GM04504 (cell line): ENCODE measurements at places on chromosomes 3 and 15.

- DNase-seq = no peak
Observed at GRCh38 chr3:138450181-138450580, 15.8 kb downstream of the ESYT3 start.

DNA sequence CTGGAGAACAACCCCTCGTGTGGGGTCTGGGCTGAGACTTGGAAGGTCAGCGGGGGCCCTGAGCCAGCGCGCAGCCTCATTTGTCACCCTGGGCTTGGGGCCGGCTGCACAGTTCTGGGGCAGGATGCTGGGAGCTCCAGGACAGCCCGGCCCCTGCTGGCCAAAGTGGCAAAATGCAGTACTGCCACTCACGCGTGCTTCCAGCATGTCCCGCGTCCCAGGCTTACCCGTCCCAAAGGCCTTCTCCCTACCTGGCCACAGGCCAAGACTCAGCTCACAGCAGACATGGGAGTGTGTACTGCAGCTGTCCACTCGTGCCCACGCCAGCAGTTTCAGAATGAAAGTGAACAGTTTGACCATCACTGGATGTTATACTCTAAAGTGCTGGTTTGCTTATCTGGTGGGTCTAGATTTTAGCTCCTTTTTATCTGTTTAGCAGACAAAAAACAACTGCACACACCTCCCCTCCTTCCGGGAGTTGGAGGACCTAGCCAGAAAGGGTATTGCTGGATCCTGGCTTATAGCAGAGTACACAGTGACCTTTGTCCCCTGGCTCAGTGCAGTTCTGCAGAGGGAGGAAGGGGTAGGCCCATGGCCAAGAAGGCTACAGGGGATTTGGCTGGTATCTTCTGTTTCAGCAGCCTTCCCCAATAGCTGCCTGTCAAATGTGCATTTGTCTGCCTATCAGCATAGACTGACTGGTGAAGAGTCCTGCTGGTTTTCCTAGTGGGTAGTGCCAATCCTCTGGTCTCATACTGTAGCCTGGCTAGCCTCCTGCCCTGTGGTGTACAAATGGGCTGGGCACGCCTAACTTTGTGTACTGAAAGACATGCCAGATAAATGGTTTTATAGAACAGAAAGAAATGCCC, 23.2 kb upstream of the IP6K2 start:
- DNase-seq = peak; percentile 56

- DNase-seq = no peak
Observed at GRCh38 chr3:41338276-41338675, 139.0 kb downstream of the CTNNB1 start.

GRCh38 chr15:38080651-38081275, 146.3 kb downstream of the TMCO5A start:
- DNase-seq = no peak

DNA sequence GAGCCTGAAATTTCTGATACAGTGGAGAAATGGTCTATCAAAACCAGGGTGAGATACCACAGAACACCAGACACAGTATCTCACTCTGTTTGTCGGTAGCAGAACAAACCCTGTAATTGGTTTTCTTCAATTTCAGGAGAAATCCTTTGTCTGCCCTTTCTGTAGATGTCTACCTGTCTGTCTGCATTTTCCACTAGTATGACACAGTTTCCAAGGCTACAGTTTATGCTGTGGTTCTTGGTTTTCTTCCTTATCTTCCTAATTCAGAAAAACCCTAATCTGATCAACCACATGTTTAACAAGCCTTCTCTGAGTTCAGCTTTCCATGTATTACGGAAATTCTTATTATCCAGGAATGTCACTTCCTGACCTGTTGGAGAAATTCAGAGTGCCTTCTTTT, 70.8 kb downstream of the SCN11A start:
- no peak for DNase-seq

DNA sequence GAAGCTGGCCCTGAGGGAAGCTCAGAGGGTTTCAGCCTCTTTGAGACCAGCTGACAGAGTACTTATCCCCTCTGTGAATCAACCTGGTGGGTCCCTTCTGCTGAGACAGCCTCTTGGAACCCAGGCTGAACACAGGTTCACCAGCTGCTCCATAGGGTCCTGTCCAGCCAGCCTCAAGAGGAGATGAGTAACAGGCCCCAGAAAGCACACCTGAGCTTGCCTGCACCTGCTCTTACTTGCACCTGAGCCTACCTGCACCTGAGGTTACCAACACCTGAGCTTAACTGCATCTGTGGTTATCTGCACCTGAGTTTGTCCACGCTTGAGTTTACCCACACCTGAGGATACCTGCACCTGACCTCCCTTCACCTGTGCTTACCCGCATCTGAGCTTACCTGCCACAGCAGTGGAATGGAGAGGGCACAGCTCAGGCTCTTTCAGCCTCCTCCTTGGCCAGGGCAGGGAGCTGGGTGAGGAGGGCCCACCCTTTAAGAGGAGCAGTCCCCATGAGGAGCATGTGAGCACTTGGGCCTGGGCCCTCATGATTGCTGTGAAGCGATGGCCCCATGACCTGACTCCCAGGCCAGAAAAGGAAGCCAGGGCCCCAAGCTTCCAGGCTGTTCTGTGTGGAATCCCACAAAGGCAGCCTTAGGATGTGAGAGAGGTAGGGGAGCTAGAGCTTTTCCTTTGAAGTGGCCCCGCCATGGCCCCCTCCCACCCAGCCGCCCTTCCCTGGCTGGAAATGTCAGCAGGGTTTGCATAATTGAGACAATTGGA, at the start of gene TRPM1:
TSS of gene TRPM1 (minus strand) at position 464 of the 777 bp plus-strand sequence. CDS start 20,370 bp downstream, outside the sequence.
- DNase-seq = no peak

DNA sequence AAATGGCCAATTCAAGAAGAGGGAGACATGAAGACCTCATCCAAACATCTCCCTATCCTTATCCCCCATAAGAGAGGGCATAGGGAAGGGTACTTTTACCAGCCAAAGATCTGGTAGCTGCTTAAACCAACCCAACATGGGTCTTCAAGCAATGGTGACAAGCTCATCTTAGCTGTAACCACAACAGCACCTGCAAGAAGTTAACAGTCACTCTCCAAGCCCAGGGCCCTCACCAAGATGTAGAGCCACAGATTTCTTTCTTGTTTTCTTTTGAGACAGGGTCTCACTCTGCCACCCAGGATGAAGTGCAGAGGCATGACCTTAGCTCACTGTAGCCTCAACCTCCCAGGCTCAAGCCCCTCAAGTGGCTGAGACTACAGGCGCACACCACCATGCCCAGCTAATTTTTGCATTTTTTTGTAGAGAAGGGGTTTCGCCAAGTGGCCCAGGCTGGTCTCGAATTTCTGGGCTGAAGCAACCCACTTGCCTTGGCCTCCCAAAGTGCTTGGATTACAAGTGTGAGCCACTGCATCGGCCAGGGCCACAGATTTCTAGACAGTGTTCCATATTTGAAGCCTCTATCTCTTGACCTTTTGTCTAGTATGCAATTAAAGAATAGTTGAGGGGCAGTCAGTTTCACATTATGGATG, 57.1 kb downstream of the DHX30 start:
- DNase-seq = no peak

DNA sequence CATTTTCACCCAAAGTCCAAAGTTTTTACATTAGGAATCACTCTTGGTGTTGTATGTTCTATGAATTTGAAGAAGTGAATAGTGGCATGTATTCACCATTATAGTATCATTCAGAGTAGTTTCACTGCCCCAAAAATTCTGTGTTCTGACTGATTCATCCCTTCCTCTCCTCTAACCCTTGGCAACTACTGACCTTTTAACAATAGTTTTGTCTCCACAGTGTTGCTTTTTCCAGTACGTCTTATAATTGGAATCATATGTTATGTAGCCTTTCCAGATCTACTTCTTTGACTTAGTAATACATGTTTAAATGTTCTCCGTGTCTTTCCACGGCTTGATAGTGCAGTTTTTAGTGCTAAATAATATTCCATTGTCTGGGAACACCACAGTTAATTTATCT, 379.0 kb upstream of the SGO1 start:
- no peak for DNase-seq

- no peak for DNase-seq
Observed at GRCh38 chr3:128786434-128787020, 60.5 kb downstream of the RAB7A start.

DNA sequence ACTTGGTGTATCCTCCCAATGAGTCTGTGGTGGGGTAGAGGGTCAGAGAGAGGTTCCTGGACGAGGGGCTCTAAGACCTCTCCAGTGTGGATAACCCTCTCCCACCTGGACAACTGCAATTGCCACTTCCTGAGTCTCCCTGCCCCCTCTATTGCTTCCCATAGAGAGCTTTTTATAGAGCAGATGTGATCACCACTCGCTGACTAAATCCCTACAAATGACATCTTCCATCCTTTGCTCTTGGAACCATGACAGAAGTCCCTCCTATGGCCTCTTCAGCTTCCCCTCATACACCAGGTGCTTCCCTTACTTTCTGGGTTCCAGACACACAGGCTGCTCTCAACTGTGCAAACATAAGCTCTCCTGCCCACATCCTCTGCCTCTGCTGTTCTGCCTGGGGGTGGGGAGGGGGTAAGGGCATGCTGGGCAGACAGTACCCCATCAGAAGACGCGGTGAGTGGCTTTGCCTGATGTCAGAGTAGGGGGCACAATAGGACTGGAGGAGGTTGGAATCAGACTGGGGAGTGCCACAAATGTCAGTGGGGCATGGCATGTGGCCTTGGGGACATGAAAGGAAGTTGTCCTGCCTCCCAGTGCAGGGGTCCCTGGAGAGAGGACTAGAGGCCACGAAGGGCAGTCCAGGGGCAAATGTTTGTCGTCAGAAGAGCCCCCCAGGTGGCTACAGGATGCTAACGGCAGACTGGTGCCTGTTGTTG, 15.2 kb downstream of the ITIH3 start:
- no peak for DNase-seq

GRCh38 chr15:35206060-35206675, 121.1 kb upstream of the NANOGP8 start:
- no peak for DNase-seq

DNA sequence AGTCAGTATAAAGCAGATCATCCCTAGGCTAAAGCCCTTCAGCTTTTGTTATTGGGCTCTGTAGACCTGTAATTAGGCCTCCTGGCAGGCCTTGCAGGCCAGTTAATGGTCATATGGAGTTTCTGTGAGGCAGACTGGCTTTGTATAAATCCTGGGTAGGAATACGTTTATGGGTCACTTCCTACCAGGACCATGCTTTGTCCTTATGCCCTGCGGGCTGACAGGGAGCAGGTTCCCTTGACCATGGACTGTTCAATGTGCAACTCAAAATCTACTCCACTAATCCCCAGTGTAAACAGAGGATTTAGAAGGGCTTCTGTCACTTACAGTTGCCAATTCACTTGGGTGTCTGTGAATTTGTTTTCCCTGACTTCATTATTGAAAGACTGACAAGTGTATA, 202.7 kb upstream of the MLF1 start:
- DNase-seq = no peak

DNA sequence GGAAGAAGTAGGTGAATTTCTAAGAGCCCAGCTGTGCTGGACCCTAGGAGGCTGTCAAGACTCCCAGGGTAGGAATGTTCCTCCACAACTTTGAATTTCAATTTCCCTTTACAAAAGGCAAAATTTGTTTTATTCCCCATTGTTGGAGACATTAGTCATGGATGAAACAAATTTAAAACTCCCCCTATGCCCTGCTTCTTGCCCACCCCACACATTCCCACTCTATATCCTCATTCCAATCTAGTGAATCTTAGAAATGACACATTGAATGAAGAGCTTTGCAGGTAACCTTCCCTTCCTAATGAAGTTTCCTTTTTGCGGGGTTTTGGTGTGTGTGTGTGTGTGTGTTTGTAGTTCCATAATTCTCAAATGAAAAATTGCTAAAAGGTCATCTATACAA, 72.6 kb downstream of the CCNL1 start:
- no peak for DNase-seq

DNA sequence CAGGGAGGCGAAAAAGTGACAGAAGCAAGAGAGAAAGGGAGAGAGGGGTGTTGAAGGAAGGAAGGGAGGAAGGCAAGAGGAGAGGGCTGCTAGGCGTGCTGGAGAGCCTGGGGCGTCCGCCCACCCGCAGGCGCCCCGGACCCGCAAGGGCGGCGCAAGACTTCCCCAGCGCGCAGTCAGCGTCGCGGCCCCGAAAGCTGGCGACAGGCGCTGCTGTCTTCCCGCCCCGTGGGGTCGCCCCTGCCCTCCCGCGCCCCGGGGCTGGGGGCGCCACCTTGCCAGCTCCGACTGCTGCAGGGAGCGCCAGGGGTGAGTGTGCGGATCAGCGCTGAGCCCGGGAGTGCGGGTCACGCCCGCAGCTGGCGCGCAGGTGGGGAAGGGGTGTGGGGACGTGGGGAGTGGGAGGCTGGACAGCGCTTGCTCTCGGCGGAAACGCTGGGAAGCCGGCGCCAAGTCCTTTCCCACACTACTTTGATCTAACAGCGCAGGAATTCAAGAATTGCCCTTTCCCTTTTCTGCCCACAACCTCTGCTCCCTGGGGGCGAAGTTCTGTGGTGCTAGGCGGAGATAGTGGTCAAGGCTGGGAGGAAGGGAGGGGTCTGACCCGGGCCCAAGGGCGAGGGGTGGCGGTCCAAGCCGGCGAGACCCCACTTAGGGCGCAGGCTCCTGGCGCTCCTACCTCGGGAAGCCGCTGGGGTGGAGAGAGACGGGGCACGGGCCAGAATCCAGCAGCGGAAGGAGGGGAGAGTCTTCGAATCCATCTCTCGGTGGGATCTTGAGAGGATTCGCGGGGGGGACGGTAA, 266.1 kb downstream of the CGGBP1 start:
- DNase-seq = no peak

DNA sequence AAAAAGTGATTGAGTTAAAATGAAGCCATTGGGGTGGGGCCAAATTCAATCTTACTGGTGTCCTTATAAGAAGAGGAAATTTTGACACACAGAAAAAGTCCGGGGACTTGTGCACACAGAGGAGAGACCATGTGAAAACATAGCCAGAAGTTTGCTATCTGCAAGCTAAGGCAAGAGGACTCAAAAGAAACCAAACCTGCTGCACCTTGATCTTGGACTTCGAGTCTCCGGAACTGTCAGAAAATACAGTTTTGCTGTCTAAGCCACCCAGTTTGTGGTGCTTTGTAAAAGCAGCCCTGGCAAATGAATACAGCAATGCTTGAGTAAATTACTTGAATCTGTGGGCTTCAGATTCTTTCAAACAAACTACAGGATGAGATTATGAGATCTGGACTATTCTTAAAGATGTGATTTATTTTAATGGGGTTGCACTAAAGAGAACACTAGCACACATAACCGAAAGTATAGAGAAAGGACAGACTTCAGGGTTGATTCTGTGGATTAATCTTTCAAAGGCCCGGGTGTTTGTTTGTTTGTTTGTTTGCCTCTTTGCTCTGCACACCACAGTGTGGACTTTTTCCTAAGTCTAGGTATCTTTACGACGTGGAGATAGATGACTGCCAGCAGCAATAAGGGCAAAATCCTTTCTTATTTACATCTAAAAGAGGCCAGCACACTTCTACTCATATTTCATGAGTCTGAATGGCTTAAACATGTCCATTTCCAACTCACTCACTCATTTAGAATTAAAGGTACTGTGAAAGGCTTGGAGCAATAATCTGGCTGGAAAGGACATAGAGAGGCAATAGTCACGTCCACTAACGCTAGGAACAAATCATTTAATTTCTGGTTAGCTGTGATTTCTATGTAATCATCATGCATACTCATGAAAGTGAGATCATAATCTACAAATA, 53.9 kb upstream of the SSR3 start:
- DNase-seq = no peak

- DNase-seq = no peak
Observed at GRCh38 chr3:138263104-138263503, 66.5 kb downstream of the NME9 start.

- no peak for DNase-seq
Observed at GRCh38 chr3:83426300-83426699, 1532.5 kb upstream of the CADM2 start.
